ENCODE measurements at places on chromosomes 1 and 21.

- no peak for DNase-seq
Observed at GRCh38 chr1:53341521-53341895, 13.6 kb upstream of the LRP8 start.

DNA sequence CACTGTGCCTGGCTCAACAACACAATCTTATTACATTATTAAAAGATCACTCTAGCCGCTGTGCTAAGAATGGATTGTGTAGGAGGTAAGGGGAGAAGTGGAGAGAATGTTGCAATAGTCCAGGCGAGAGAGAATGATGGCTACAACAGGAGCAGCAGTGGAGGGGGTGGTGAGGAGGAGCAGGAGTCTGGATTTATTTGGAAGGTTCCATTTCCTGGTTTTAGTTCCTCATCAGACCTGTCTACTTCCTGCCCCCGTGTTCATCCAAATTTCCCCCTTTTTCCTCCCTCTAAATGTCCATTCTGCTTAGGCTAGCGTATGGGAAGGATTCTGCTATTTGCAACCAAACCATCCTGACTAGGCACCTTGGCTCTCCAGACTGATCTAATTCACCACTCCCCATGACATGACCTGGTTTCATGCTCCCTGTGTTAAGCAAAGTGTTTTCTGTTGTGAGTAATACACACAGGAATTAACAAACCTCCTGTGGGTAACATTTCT is 35.1 kb upstream of the EYA3 start:
- peak; percentile 73 for DNase-seq

DNA sequence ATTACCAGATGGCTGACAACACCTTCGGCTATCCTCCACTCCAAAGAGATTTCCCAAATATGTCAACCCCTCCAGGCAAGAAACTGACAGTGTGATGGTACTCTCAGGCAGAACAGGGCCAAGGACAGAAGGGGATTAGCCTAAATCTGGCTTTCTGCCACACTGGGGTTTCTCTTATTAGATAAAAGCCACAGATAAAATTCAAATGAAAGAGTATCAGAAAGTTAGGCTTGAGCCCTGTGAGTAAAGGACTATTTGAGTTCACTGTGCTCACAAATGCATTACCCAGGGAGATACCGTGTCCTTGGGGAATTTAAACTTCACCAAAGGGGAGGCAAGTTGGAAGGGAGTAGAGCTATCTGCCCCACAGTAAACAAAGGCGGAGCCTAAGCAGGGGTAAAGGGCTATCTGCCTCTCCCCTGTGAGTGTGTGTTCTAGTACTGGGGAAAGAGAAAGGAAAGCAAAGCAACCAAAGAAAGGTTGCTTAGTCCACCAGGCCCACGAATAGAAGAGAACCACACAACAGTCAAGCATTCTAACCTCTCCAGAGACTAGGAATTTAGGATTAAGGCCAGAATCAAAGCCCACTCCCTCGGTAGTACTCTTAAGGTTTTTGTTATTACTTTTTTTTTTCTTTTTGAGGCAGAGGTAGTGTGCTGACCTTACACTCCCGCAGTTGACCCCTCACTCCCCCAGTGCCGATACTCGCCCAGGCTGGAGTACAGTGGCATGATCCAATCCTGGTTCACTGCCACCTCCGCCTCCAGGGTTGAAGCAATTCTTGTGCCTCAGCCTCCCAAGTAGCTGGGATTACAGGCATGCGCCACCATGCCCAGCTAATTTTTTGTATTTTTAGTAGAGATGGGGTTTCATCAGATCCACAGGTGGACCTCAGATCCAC is 12.7 kb downstream of the TPM3 start:
- DNase-seq, result no peak

DNA sequence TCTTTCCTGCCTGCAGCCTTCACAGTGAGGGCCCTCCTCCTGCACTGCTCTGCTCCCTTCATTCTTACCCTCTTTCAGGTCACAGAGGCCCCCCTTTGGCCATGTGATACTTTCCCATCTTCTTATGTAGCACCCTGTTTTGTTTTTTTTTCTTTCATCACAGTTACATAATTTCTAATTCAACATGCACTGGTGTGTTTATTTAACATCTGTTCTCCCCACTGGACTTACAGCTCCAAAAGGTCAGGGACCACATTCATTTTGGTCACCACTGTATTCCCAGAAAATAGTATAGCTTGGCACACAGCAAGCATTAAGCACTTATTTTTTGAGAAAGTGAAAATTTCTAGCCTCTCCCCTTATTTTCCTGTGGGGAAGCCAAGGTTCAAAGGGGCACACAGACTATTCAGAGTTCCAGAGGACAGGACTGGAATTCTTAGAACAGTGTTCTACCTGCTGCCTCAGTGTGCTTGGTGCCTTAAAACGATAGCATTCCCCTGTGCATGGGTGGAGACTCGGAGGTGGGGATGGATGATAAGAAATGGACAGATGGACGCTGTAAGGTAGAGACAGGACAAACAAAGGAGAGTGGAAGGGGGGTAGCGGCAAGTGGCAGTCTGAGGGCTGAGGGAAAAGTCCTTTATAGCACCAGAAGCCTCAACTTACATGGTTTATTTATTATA is 5.3 kb downstream of the DENND2D start:
- DNase-seq, result no peak

DNA sequence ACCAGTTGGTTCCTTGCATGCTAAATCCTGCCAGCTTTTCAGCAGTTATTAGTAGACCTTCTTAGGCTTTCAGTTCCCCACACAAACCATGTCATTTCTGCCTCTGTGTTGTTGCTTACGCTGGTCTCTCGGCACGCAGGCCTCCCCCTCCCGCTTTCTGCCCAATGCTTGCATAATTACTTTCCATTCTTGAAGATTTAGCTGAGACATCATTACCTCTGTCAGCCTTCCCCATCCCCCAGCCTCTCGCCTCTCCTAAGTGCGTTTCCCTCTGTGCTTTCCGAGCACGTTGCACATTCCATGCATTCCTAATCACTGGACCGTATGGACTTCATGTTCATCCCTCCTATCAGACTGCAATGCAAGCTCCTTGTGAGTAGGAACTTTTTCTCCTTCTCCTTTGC is 26.8 kb downstream of the TSHB start:
- DNase-seq, result peak; percentile 89

DNA sequence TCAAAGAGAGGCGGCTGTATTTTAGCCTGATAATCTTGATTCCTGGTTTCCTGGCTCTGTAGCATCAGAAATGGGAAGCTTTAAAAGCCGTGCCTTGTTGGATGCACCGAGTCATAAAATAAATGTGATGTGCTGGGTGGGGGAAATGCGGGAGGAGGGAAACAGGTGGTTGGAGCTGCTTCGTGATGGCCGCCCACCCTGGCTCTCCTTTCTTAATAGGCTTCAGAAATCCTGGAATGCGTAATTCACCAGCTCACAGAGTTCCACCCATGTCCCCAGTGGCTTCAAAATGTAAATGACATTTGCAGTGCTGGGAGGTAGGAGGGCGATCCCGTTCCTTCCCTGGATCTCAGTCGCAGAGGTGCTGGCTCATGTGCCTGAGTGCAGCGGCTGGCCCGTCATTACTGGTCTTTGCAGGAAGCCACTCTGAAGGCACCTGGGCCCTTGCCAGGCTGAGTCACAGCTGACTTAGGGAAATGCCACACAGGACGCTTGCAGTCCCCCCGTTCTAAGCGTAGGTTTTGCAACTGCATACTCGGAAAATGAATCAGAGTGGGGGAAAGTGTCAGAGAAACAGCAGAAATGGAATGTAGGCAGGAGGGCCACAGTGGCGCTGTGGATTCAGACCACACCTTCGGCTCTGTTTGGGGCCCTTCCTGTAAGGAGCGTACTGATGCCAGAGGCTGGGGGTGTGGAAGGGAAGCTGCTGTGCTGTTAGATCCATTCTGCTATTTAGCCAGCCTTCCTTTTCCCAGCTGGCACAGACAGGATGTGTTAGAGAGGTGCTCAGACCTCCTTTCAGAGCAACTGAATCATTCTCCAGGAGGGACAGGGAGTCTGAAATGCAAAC is 37.6 kb downstream of the GALNT2 start:
- peak; percentile 100 for DNase-seq

DNA sequence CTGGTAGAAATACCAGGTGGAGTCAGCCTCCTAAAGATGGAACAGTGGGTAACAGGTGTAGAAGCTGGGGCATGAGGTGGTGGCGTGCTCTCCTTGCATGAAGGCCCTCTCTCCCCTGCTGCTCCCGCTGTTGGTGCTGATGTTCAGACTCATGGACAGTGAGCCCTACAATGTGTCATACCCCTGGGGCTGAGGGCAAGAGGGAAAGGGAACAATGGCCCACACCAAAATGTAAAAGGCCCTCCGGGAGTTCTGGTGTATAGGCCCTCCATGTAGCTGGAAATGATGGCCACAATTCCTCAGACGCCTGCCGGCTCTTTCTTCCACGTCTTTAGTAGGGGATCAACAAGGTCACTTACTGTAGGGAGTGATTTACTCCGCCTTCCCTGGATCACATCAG is 194.9 kb downstream of the DYRK1A start:
- DNase-seq, result no peak

- peak; percentile 15 for DNase-seq
Observed at GRCh38 chr1:46219551-46220520, 16.7 kb downstream of the LURAP1 start.

DNA sequence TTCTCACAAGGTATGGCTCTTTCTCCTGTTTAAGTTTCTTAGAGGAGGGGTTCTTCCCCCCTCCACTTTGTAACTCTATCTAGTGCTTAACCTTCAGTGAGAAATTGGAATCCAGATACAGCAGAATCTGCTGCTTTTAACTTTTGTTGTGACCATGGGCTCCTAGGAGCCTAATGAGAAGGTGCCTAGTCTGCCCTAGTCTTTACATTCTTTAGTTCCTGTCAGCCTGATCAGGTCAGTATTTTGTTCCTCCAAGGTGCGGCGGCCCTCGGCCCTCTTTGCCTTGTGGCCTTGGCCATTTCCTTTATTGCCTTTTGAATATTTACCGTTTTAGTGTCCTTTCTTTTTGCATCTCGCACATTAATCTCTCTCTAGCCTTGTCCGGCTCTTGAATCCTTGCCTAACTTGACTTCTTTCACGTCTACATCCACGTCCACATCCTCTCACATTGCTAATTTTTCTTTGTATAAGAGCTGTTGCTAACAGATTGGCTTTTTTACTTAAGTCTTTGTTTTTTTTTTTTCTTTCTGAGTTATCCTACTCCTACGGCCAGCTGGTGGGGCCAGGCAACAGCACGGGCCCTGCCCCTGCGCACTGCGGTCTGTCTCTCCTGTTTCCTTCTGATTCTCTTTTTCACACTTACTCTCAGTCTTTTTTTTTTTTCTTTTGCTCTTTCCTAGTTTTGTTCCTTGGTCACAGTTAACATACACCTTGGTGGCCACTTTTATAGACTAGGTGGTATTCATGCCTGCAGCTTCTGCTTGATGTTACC is 49.0 kb downstream of the SFPQ start:
- no peak for DNase-seq

GRCh38 chr1:248015803-248016202 is 2.3 kb downstream of the OR2L5 start:
- DNase-seq, result no peak

GRCh38 chr21:45372732-45373355 is 32.1 kb upstream of the COL18A1 start:
- no peak for DNase-seq

GRCh38 chr1:113871597-113872113 is at the start of gene PTPN22:
Gene PTPN22, minus strand, starts transcription at chr1:113871712.
- peak; percentile 89 for DNase-seq

DNA sequence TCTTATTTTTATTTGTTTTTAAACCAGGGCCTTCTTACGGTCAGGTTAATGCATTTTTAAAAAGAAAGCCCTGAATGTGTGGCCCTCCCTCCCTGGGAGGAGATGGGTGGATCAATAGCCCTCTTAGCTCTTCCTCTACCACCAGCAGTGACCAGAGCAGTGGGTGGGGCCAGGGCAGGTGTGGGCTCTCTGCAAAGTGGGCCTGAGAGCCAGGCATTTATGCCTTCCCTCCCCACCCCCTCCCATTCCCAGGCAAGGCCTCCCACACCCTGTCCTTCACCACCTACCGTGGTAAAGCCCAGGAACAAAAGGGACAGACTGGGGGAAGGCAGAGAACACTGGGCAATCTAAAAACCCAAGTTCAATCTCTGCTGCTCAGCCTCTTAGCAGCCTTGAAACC is 63.9 kb downstream of the SSBP3 start:
- DNase-seq, result no peak

DNA sequence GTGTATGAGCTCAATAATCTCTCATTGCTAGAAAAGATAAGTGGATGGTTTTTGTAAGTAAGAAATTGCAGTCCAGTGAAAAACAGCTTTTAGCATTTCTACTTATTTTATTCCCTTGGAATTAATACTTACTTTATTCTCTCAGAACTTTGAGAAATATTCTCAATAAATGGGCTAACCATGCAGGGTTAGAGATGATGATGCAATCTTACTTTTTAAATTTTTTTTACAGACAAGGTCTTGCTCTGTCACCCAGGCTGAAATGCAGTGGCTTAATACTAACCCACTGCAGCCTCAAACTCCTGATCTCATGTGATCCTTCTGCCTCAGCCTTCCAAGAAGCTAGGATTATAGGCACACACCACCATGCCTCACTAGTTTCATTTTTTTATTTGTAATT is 440.8 kb upstream of the ZP4 start:
- DNase-seq, result no peak
